ENCODE measurements at places on chromosomes 7 and 10.

DNA sequence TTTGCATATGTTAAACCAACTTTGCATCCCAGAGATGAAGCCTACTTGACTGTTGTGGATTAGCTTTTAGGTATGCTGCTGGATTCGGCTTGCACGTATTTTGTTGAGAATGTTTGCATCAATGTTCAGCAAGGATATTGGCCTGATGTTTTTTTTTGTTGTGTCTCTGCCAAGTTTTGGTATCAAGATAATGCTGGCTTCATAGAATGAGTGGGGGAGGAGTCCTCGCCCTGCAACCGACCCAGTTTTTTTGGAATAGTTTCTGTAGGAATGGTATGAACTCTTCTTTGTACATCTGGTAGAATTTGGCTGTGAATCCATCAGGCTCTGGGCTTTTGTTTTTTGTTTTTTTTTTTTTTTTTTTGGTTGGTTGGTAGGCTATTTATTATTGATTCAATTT lies 147.9 kb downstream of the AHR start:
- no peak overlapping the region for H3K4me3 ChIP-seq
- no peaks in the 10 kb centered on the region for H3K27me3 ChIP-seq
- DNase-seq, result no peak
- no peaks in the 10 kb centered on the region for H3K4me1 ChIP-seq
- H3K36me3 ChIP-seq, result no peaks in the 10 kb centered on the region

DNA sequence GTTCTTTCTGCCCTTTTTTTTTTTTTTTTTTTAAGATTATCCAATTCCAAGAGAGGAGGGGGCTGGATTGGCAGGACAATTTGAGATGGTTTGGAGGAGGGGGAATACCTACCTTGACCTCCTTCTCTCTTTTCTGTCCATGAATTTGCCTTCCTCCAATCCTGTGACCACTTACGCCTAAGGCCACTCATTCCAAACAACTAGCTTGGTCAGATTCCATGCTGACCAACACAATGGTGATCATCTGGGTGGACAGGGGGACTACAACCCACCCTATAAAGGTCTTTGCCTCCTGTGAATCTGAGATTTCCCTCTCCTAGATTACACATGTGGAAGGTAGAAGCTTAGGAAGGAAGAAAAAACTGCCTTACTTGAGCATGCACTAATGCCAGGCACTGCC lies 2.3 kb upstream of the LDB1 start:
- peaks cover 35% of the 10 kb centered on the region for H3K4me1 ChIP-seq
- no peak overlapping the region for H3K27ac ChIP-seq
- no peaks in the 10 kb centered on the region for H3K36me3 ChIP-seq
- peak; percentile 1 for DNase-seq

DNA sequence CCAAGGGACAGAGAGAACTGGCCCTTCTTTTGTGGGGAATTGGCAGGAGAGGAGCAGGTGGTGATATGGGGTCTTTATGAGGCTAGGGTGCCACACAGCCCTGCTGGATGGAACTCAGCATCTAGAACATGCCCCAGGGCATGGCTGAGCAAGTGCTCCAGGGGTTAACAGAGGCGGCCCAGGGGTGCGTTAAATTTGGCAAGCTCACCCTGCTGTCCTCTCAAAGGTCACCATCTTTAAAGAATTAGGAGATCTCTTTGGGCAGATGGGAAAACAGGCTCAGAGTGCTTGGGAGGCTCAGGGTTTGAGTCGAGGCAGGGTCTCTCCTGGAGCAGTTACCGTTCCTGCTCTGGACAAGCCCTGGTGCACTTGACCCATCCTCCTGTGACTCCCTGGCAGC lies 21.4 kb upstream of the UNC5B start:
- no peak overlapping the region for H3K4me3 ChIP-seq
- no peaks in the 10 kb centered on the region for H3K27me3 ChIP-seq
- no peaks in the 10 kb centered on the region for H3K4me1 ChIP-seq
- DNase-seq, result no peak
- H3K36me3 ChIP-seq, result no peaks in the 10 kb centered on the region

DNA sequence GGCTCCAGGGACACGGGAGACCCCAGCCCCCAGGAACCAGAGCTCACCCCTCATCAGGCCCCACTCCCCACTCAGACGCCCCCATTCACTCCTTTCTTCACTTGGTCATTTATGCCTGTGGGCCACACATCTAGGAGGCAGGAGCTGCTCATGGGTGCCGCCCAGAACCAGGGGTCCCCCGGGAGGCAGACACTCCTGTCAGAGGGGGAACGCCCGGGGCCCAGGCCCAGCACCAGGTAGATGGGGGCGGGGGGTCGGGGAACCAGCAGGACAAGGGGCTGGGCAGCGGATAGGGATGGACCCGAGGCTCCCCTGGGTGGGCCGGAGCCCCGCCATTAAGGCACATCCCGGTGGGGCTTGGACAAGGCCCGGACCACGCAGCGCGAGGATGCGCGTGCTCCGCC lies 11.8 kb downstream of the CALY start:
- DNase-seq, result no peak
- H3K4me1 ChIP-seq, result peaks cover 13% of the 10 kb centered on the region
- peaks cover 24% of the 10 kb centered on the region for H3K27me3 ChIP-seq

- no peaks in the 10 kb centered on the region for H3K4me1 ChIP-seq
- H3K27me3 ChIP-seq, result no peaks in the 10 kb centered on the region
- H3K36me3 ChIP-seq, result no peaks in the 10 kb centered on the region
Measured at GRCh38 chr10:66394342-66395063, 531.3 kb upstream of the LRRTM3 start.

GRCh38 chr10:102673819-102674511 lies 29.7 kb downstream of the TRIM8 start:
- peak overlapping the region; percentile 20 for H3K4me3 ChIP-seq
- H3K36me3 ChIP-seq, result no peaks in the 10 kb centered on the region
- H3K27ac ChIP-seq, result peak overlapping the region; percentile 93
- DNase-seq, result peak; percentile 78
- H3K4me1 ChIP-seq, result peaks cover 79% of the 10 kb centered on the region
